A673 (cell line): ENCODE measurements at places on chromosomes 12 and 14.

GRCh38 chr14:104867371-104868059, 2.4 kb downstream of the CEP170B start:
- DNase-seq, result no peak

DNA sequence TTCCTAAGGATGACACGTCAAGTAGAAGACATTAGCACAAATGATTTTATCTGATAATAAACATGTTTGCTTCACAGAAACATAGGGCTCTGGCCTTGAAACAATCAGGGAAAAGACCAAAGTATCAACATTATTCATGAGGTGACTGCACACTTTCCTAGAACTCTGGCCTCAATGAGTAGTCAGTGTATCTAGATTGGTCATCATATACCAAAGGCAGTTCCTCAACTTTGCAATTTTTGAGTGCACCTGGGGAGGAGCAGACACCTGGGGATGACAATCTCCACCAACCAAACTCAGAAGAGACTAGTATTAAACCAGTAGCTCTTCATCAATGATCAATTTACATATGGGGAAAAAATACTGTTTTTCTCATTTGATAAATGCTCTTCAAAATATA, 4.5 kb downstream of the EDDM3A start:
- no peak for DNase-seq

DNA sequence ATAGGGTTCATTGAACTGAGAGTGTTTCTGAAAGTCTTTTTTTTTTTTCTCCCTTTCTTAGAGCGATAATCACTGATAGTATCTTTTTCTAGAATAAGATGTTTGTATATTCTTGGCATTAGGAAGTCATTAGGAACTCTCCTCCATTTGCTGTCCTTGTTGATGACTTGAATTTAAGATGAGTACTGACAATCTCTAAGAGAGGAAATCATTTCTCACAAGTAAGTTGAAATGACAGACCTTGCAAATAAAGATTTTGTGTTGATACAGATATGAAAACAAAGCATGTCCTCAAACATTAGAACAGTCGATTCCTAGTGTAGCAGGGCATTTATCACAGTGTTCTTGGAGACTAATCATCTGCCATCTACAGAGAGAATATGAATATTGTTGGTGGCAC, 458.4 kb upstream of the SYT1 start:
- no peak for DNase-seq

DNA sequence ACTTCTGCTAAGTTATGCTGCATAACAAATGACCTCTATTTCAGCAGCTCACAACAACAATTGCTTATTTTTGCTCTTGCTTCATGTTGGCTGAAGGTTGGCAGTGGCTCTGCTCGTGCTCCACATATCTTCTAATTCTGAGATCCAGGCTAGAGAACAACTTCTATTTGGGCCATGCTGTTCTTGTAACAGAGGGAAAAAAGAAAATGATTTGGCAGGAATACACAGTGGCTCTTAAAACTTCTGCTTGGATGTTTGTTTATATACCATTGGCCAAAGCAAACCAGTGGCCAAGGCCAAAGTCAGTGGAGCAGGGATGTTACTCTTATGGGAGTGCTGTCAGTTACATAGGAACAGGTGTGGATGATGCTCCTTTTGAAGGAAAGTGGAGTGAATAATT, 32.1 kb downstream of the GPHN start:
- no peak for DNase-seq

GRCh38 chr12:9634969-9635754, 27.4 kb upstream of the KLRB1 start:
- DNase-seq, result no peak

DNA sequence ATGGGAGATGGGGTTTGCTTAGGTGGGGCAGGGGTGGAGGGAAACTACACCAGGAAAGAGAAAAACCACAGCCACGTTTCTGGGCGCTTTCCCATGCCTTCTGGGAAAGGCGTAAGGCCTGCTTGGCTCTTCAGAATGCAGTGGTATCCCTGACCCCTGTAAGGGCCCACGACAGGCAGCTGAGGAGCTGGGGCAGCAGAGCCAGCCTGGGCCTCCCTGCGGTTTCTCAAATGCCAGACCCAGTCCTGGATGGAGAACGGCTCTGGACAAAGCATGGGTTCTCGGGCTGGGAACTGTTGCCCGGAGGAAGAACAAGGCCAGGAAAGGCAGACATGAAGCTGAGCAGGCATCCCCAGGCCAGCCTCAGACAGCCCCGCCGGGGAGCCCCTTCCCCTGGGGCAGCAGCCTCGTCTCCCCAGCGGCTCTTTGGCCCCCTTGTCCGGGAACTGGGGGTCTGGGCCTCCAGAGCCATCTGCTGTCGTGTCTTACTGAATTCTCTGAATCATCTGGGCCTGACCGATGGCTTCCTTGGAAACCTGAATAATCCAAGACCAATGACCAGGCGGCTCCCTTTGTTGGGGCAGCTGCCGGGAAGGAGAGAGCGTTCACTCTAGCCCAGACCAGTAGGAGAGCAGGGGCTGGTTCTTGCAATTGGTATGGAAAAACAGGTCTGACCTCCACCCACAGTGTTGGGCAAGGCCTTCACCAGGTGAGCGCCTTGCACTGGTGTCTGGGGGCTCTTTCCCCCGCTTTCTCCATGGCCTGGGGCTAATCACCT, 64.0 kb upstream of the RIN3 start:
- DNase-seq, result no peak

- DNase-seq, result no peak
These were observed 106.2 kb downstream of the CRACR2A start for GRCh38 chr12:3646561-3647241.

DNA sequence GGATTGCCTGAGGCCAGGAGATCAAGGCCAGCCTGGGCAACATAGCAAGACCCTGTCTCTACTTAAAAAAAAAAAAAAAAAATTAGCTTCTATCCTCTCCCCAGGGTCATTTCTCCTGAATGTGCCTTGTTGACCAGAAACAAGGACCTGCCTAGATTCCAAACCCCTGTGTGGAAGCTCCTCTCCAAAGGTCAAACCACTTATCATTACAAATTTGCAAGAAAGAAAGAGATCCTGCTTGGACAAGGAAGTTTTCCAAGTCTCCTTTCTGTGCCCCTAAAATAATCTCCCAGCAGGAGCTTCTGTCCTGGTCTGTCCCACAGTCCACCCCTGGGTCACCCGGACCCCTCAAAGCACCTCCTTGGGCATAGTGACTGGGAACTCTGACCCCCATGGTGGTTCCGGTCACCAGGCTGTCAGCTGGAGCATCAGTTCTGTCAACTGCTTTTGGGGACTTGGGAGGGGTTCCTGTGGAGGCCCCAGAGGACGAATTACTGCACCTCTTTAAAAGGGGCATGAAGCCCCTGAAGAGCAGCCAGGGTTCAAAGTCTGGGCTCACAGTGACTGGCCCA, 38.4 kb downstream of the ACTN1 start:
- no peak for DNase-seq

GRCh38 chr14:69129264-69129880, 23.5 kb downstream of the DCAF5 start:
- DNase-seq, result peak; percentile 91

DNA sequence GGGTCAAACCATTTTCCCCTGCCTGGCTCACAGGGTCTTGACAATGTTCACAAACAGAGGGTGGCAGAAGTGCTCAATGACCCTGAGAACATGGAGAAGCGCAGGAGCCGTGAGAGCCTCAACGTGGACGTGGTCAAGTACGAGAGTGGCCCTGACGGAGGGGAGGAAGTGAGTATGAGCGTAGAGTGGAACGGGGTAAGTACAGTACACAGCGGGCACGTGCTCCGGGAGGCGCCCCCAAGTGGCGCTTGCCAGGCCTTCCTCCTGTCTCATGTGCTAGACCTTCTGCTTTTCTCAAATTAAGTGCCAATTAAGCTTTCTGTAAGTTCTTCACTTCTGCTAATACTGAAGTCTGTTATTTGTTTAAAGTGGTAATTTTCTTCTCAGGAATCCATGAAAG, 35.9 kb downstream of the XRCC3 start:
- peak; percentile 67 for DNase-seq

DNA sequence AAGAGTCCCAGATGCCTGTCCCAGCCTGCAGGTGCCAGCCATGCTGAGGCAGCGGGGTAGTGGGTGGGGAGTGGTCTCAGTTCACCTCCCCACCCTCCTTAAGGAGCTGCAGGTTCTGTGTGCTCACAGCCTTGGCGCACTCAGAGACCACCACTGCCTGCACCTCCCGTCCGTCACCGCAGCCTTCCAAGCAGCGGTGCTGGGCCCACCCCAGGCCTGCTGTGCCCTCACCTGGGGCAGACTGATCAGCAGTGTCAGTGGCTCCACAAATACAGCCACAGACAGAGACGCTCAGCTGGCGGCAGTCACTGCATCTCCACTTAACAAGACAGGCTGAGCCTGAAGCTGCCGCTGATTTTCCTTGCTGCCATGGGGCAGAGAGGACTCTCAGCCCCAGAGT, 120.2 kb downstream of the RFLNA start:
- no peak for DNase-seq

DNA sequence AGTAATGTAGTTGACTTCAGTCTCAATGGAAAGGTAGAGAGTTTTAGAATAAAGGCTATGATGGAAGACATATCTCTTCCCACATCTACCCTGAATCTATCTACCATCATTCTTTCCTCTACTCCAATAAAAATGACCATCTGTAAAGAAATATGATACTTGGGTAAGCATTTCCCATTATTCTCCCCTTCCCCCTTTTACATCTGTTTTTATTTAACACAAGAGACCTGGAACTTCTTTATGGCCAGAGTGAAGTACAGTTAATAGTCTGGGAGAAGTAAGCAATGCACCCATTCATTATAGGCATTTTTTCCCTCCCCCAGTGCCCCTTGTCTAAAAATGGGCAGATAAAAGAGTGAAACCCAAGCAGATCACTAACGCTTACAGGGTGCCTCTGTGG, 6.5 kb downstream of the TPH2 start:
- no peak for DNase-seq
